CD4-positive, alpha-beta T cell treated with Interleukin-4 for 1 hour (primary cell): ENCODE measurements at places on chromosomes 5 and 9.

- no peak for DNase-seq
Observed at GRCh38 chr5:52811067-52811749, 23.5 kb downstream of the ITGA1 start.

GRCh38 chr5:95743232-95743631 lies 12.1 kb downstream of the RHOBTB3 start:
- DNase-seq: no peak

GRCh38 chr9:136204145-136204805 lies 653 bp downstream of the LHX3 start:
- DNase-seq: no peak

GRCh38 chr9:134283111-134283515 lies 43.1 kb upstream of the RXRA start:
- DNase-seq: no peak

- DNase-seq: no peak
Observed at GRCh38 chr9:109114670-109115069, 5.1 kb downstream of the TMEM245 start.

- no peak for DNase-seq
Observed at GRCh38 chr5:68149189-68149588, 66.4 kb upstream of the PIK3R1 start.
